Bronchial epithelial cell (primary cell): ENCODE measurements at places on chromosomes 2 and 18. TPM values are rescaled to one million over a fixed set of nuclear protein-coding genes. Genes with fewer than 3 reads are reported as not detected.
A peak's percentile ranks its signal among the peaks of the same experiment; 100 is the strongest.

DNA sequence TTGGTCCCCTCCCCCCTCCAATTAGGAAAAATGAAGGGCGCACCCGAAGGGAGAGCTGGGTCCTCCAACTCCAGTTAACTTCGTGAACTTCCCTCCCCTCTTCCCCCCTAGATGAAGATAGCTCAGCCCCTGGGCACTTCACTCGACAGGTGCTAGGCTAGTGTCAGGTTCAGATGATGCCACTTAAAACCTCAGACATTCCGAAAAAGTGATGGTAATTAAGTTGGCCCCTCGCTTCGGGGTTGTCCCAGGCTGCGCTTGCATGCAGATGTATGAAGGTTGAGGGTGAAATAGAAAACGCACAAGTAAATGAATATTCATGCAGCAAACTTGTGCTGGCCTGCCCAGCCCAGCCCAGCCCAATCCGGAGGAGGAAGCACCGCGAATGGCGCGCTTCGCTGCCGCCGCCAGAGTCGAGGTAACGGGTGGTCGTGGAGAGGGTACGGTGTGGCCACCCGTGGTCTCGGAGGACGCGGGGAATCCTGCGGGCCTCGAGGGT, 3.0 kb upstream of the GBX2 start:
- no peak for DNase-seq

DNA sequence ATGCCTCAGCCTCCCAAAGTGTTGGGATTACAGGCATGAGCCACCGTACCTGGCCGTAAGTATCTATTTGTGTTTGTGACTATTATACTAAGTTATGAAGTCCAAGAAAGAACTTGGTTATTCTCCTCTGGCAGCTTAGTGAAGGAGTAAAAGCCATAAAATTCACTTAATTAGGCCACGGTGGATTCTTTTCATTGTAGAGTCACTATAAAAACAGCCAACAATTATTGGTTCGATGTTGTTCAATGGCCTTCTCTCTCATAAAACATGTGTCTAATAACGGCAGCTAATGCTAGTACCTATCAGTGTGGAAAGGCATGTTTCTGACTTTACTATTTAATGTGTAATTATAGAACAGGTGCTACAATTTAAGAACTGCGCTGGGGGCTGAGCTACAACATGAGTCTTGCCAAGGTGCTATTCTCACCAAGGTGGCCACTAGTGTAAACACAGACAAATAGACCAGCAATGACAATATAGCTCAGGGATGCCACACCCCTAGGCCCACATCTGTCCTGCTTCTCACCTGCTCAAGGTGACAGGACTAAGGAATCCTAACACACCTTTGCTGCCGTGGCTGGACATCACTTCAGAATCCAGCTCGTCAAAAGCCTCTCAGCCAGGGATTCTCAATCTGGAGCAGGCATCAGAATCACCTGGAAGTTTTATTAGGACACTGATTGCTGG, 17.2 kb downstream of the ATP8B1 start:
- no peak for DNase-seq

DNA sequence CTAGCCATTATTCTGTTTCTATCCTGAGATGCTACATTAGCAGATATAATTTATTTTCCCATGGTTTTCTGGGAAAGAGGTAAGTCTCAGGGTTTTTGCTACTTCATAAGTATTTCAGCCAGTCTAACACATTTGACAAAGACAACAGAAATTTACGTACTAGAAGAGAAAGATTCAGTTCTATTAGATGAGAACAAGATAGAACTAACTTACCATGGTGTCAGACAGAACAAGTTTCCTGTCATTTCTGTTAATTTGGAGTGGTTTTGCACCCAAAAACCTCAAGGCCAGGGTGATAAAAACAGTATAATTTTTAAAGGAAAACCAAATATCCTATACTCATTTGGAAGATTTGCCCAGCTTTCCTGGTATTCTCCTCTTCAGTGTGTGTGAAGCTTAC, 15.6 kb downstream of the SLC4A5 start:
- DNase-seq: no peak

DNA sequence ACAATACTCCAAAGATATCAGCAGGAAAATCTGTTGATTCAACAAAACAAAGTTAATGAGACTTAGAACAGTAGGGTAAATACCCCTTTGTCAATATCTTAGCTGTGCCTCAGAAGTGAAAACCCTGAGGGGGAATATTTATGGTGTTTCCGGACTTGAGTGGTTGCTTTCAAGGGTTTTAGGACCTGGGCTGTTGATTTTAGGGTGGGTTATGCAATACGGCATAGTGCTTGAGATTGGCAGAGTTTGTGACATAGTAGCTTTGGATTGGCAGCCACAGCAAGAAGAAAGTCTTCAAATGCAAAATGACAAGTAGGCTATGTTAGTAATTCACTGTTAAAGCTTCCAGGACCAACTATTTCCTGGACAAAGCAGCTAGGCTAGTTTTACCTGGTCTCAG, 826.3 kb upstream of the CDH2 start:
- DNase-seq: peak; percentile 29

GRCh38 chr2:83386549-83386948, 1072.5 kb downstream of the SUCLG1 start:
- DNase-seq: no peak

GRCh38 chr2:150107816-150108215, 379.7 kb downstream of the RND3 start:
- peak; percentile 97 for DNase-seq

- DNase-seq: no peak
These were observed 148.5 kb upstream of the CBLN2 start for GRCh38 chr18:72692595-72692994.

Gene SERPINB12
- total RNA-seq: 0.53 and 1.4 TPM in 2 replicates

DNA sequence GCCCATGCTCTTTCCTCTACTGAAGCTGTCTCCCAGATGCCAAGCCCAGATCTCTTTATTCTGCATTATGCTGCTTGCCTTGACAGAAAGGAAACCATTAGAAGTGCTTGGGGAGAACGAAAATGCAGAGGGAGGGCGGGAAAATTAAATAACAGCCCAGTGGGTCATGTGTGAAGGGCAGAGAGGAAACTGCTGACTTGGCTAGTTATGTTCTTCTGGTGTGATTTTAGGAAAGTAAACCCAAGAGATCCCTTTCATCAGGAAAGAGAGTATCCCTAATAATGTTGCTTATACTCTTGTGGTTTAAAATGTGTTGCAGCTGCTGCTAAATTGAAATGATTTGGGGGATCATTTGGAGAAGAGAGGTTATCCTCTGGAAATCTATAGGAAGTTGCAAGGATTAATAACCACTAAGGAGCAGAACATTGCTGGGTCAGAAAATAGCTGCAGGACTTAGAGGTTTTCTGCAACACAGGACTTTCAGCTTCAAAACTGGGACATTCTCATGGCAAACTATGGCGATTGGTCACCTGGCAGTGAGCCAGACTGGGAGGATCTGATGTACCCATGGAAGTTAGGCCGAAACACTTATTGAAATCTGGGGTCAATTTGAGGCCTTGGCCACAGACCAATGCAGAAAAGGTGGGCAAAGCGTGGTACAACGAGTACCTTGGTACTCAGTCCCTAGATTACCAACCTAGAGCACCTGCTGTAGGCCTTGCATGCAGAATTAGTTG, 172.2 kb downstream of the TMEM247 start:
- no peak for DNase-seq

DNA sequence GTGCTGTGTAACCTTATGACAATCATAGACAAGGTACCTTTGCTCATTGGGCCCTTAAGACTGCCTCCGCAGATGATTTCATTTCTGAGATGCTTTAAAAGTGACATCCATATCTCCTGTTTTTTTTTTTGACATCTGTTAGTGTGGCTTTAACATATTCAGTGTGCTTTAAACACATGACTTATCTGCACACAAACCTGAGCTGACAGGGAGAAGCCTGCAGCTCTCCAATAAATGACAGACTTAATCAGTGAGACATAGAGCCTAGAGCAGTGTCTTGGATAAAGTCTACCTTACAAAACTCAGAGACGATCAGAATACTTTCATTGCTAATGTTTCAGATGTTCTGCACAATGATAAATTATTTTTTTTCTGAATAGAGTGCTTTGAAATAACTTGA, 130.7 kb downstream of the UBE2E3 start:
- no peak for DNase-seq

DNA sequence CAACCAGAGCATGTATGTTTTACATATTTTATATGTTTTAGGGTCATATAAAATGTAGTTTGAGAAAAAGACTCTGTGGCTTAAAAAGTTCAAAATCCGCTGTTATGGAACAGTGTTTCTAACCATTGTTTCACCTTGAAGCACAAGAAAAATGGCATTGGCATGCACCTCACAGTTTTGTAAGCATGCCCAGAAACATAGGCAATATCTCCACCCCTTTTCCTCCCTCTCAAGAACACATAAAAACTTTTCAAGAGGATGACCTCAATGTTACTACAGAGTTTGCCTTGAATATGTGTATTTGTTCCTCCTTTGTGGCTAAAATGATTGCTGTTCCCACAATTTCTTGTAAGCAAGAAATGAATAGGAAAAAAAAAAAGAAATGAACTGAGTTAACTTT, 29.3 kb upstream of the SLC40A1 start:
- no peak for DNase-seq
